ENCODE measurements at places on chromosomes 12 and 14.

- no peak for DNase-seq
Measured at GRCh38 chr12:6314776-6315175, 4.3 kb downstream of the PLEKHG6 start.

GRCh38 chr12:54356228-54356627, 8.1 kb downstream of the GPR84 start:
- DNase-seq: no peak

- DNase-seq: no peak
Measured at GRCh38 chr12:115213538-115214016, 529.6 kb upstream of the TBX3 start.

DNA sequence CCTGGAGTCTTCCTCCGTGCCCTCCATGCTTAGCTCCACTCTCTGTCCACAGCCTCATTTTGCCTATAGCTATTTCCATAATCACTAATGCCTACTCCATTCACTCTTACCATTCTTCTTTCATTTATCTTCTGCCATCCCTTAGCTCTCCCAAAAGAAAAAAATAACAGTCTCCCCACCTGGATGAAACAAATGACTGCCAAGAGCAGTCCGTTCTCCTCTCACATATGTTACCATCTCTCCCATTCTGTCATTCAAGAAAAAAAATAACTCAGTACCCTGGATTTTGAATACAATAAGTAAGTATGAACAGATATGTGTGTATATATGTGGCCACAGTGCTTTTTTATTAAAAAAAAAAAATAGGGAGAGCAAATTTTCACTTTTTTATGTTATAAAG, 13.2 kb downstream of the DUSP16 start:
- no peak for DNase-seq

DNA sequence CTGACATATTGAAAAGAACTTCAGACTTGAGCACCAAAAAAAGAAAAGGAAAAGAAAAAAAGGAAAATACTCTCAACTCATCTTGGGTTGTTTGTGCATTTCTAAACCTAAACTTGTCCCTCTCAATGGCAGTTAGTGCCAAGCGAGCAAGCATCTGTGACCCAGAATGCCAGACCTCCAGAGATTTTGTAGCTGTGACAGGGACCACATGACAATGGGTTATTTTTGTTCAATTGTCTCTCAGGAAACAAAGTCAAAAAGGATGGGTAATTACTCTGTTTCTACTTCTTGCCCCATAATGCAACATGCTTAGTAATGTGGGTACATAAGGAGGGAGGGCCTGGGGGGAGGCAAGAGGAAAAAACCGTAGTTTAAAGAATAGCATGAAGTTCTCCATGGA, 285.7 kb upstream of the RTL1 start:
- DNase-seq: no peak

DNA sequence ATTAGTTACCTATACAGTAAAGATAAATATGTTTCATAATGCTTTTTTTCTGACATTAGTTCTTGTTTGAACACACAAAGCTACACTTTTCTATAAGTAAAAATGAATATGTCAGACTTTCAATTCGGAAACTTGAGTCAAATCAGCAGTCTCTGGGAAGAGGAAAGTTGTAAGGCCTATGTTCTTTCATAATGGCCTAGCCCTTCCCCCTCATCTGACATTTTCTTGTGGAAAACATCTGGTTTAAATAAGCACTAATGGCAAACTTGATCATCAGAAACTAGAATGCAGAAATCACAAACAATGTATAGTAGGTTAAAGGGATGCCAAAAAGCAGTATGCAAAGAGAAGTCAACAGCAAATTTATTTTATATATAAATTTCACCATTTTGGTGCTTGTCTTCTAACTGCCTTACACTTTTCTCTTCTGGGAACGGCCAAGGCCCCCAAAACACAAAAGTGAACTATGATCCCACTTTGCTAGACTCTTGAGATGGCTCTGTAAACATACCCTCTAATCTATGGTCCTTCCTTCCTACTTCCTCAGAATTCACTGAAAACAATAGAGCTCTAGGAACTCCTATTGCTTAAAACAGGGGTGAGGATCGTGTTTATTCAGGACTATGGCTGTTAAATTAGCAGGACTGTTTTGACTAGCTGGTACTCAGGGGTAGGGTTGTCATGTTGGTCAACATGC, 444.1 kb downstream of the RAD51B start:
- DNase-seq: no peak

DNA sequence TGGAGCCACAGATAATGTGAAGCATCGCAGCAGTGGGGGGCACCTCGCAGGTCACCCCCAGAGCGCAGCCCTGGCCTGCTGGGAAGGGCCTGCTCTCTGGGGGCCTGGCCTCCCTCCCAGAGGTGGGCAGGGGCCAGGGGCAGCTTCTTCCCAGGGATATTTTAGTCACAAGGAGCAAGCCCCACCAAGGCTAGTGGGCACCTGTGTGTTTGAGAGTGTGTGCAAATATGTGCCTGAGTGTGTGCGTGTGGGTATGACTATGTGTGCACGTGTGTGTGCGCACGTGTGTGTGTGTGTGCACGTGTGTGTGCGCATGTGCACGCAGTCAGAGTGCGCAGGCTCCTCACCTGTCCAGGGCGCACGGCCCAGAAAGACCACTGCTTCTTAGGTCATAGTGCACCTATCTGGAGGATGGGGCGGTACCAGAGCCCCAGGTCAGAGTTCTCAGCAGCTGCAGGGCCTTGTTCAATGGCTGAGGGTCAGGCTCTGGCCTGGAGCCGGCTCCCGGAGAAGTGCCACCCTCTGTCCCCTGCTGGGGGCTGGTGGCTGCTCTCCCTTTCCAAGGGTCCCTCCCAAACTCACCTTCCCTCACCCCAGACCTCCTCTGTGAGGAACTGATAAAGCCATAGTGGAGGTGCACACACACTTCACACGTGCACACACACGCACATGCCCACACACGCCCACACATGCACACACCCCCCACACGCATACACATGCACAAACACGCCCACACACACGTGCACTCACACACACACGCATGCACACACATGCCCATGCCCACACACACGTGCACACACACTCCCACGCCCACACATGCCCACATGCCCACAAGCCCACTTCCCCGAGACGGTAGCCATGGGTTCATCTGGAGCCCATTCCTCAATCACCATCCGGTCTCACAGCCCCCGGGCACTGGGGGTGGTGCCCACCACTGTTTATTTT, 128.5 kb downstream of the KIF26A start:
- DNase-seq: no peak

- DNase-seq: no peak
Measured at GRCh38 chr12:30395190-30395589, 300.5 kb downstream of the IPO8 start.

- no peak for DNase-seq
Measured at GRCh38 chr14:24692382-24693352, 58.7 kb upstream of the GZMB start.

- DNase-seq: no peak
Measured at GRCh38 chr12:89932954-89933353, 224.3 kb upstream of the ATP2B1 start.

GRCh38 chr14:69814397-69814796, 17.4 kb upstream of the SLC10A1 start:
- DNase-seq: no peak

GRCh38 chr14:100667656-100668055, 59.0 kb upstream of the DLK1 start:
- no peak for DNase-seq

DNA sequence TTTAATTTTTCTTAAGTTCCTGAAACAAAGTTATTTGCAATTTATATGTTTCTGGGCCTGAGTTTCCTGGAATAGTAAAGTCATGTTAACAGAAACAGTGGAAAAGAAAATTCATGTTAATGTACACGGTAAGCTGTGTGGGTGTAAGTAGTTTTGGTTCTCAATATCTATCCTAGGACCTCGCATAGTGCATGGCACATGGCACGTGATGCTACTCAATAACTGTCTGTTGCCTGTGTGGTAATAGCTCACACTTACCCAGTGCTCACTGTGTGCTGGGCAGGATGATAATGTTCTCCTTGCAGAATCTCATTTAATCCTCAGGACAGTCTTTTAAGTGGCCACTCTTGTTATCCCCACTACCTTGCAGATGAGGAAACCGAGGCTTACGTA, 100.7 kb downstream of the DUSP16 start:
- DNase-seq: no peak

GRCh38 chr12:49959685-49960473, 1.8 kb upstream of the AQP5 start:
- no peak for DNase-seq

GRCh38 chr12:98228683-98229539, 286.5 kb upstream of the TMPO start:
- no peak for DNase-seq

DNA sequence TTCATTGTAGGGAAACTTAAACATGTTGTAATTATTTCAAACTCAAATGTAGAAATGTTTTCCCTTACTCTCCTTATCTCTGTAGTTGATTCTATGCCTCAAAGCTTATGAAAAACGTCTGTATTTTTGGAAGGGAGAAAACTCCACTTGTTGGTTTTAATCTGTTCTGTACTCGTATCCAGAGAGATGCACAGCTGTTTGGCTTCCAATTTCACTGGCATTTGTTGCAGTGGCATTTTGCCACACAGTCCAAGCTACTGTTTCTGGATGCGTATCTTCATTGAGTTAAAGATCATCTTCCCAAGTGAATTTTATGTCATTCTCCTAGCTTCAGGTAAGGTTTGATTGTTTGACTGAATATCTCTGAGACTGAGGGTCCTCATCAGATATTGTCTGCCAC, 481.4 kb downstream of the TRHDE start:
- DNase-seq: no peak

DNA sequence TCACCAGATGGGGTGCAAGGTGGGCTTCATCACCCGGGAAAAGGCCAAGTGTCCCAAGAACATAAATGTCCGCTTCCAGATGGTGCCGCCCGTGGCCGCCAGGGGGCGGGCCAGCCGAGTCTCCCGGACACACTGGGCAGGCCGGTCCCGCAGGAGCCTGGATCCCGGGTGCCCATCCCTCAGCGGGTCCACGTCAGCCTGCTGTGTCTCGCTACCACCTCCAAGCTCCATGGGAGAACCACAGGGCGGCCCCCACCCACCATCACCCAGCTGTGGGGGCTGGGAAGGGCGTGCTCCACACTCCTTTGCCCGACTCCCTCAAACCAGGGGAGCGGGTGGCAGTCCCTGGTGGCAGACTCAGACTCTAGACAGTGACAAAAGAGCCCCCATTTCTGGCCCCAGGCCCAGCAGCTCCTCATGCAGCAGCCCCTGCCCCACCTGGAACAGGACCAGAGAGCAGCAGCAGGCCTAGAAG, 22.0 kb upstream of the NUDT14 start:
- peak; percentile 86 for DNase-seq

GRCh38 chr12:44287545-44287944, 451.7 kb downstream of the TMEM117 start:
- DNase-seq: no peak

DNA sequence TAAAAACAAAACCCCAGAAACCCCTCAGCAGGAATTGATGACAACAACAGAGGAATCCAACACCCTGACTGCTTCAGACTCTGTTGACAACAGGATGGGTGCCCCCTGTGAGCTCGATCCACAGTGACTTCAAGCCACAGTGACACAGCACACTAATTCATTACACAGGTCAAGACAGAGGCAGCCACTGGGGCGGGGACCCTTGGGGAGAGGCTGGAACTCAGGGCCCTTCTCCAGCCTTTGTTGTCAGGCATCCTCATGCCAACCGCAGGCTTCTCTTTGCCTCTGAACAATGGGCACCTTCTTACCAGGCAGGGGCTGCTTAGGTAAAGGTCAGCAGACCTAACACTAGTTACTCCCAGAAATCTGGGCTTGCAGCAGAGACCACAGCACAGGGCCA, 37.6 kb downstream of the ACADS start:
- DNase-seq: no peak

GRCh38 chr12:12528361-12529270, 34.0 kb downstream of the DUSP16 start:
- no peak for DNase-seq
